ENCODE measurements at places on chromosomes 16 and 17. TPM values are rescaled to one million over a fixed set of nuclear protein-coding genes. Genes with fewer than 3 reads are reported as not detected.

DNA sequence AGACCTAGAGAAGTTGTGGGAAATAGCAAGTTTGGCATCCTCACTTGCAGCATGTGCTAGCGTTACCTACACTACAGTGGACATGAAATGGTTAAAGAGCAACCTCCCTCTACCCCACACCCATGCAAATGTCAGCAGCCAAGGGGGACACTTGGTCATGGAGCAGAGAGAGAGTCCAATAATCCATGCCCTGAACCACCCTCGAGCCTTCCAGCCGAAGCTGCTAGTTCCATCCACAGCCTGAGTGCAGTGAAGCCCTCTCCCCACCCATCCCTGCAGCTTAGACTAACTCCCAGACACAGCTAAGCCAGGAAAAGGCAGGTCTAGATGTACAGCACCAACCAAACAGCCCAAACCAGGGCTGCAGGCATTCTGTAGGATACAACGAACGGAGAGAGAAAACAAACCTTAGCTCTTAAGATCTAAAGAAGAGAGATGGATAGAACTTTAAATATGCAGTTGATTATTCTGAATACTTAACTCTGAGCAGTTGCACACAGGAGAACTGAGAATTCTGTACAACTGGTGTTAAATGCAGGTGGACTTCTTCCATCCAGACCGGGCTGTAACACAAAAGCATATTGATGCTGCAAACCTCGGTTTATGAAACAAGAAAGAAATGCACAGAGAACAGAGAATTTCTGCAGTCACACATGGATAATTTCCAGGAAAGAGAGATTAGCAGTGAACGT lies 93.8 kb downstream of the SALL1 start:
- no peak for DNase-seq

DNA sequence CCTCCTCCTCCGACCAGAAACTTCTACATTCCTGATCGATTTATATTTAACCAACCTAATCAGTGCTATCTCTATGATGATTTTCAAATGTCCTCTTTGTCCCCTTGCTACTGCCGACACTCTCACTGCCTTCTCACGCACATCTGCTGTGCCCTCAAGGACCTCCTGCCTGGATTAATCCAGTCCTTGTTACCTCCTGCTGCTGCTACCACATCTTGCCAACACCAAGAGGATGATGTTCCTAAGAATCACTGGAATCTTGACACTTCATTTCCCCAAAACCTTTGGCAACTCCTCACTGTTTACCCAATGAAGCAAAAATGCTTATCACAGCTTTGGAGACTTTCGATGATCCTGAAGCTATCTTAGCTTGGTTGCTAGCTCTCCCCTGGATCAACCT lies 287.3 kb upstream of the AXIN2 start:
- DNase-seq, result no peak

GRCh38 chr16:4494746-4495490 lies 18.7 kb downstream of the HMOX2 start:
- DNase-seq, result no peak

The CES3 gene
- total RNA-seq, result 86.5 TPM

DNA sequence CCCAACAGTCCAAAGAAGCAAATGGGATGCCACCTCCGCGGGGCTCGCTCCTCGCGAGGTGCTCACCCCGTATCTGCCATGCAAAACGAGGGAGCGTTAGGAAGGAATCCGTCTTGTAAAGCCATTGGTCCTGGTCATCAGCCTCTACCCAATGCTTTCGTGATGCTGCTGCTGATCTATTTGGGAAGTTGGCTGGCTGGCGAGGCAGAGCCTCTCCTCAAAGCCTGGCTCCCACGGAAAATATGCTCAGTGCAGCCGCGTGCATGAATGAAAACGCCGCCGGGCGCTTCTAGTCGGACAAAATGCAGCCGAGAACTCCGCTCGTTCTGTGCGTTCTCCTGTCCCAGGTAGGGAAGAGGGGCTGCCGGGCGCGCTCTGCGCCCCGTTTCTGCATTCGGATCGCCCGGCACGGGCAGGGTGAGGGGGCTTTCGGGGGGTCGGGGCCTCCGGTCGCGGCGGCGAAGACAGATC lies at the start of gene CDH13:
Gene CDH13 (plus strand): TSS at position 179 of the 471 bp plus-strand sequence.
- DNase-seq, result no peak

The KCNJ2 gene
- 14.4 TPM for total RNA-seq

DNA sequence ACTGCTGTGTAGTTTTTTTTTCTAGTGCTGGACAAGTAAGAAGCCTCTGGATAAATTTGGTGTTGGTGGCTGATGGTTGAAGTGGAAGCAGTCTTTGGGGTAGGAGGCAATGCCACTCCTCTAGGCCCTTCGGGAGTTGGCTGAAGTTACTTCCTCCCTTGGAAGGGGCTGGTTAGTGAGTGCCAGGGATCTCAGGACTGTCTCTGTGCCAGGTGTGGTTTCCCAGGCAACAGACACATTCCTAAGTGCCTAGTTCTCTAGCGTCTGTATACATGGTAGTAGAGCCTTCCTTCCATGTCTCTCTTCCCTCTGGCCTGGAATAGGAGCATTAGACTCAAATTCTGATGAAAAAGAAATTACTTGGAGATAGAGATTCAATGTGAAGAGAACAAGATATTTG lies 15.3 kb downstream of the TMEM98 start:
- DNase-seq, result no peak

GRCh38 chr17:4898927-4899326 lies 409 bp upstream of the C17orf107 start:
- no peak for DNase-seq
